ENCODE measurements at places on chromosomes 16 and 17.

- no peak for DNase-seq
Measured at GRCh38 chr16:85778873-85779272, 20.5 kb downstream of the EMC8 start.

DNA sequence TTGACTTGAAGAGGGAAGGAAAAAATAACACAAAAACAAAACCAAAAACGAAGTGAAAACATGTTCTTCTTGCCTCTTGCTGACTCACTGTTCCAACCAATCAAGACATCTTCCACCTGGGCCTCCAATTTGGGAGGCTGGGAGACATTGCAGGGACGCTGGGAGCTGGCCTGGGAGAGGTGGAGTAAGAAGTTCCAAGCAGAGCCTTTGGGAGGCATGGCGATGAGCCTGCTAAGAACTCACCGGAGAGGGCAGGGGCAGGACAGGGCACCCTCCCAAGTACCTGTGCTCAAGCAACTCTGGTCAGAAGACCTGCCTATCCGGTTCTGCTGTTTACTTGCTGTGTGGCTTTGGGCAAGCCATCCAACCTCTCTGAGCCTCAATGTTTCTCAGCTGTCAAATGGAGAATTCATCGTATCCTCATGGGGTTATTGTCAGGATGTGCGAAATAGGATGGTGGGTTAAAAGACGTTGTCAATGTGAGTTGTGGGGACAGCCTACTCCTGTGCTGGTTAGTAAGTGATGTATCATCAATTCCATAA is 856 bp upstream of the GLP2R start:
- no peak for DNase-seq

- DNase-seq = no peak
Measured at GRCh38 chr17:15092762-15093161, 172.4 kb downstream of the PMP22 start.

- DNase-seq = no peak
Measured at GRCh38 chr17:322006-322780, 30.4 kb downstream of the RPH3AL start.

- DNase-seq = no peak
Measured at GRCh38 chr16:51172368-51172767, 21.3 kb upstream of the SALL1 start.

DNA sequence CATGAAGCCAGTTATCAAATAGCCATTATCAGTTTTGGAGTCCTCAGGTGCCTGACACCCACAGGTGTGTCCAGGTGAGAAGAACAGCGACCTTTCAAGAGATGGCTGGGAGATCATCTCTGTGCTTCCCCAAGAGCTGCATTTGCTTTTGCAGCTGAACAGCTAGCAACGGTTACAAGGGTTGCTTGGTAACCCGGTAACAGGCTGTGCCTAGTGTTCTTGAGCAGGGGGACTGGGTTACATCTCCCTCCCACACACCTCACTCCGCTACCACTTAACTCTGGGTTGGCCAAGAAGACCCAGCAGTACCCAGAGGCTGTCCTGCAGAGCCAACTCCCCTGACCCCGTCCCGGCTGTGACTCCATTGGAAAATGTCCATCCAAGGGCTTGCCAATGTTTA is 147.0 kb downstream of the SLC39A11 start:
- no peak for DNase-seq

- no peak for DNase-seq
Measured at GRCh38 chr16:21590287-21590686, 9.1 kb upstream of the METTL9 start.

- DNase-seq = no peak
Measured at GRCh38 chr16:35908942-35909341, 2449.5 kb downstream of the TP53TG3F start.

- no peak for DNase-seq
Measured at GRCh38 chr17:81582341-81582740, 30.2 kb upstream of the FAAP100 start.

- no peak for DNase-seq
Measured at GRCh38 chr16:64440005-64440404, 681.9 kb downstream of the CDH11 start.

GRCh38 chr17:80781211-80781610 is 210.4 kb upstream of the CHMP6 start:
- no peak for DNase-seq

GRCh38 chr16:59593194-59593661 is 859.1 kb upstream of the GOT2 start:
- no peak for DNase-seq

GRCh38 chr17:30249460-30249859 is 14.0 kb upstream of the SLC6A4 start:
- no peak for DNase-seq

- DNase-seq = no peak
Measured at GRCh38 chr17:34852614-34853013, 108.6 kb downstream of the CCT6B start.

- DNase-seq = no peak
Measured at GRCh38 chr17:26774291-26775218, 519.4 kb upstream of the WSB1 start.

DNA sequence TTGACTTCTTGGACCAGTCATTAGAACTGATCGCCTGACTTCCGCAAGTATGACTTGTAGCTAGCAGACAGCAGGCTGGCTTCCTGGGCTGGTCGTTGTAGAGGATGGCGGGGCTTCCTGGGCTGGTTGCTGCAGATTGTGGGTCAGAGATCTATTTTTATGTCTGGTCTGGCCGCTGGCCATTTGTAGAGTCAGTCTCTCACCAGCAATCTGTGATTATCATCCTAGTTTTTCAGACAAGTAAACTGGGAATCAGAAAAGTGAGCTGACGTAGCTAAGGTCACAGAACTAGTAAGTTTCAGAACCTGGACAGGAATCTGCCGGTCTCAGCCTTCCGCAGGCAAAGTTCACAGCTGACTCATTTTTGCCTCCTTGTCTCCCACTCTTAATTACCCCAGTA is 19.1 kb downstream of the GPR142 start:
- no peak for DNase-seq

DNA sequence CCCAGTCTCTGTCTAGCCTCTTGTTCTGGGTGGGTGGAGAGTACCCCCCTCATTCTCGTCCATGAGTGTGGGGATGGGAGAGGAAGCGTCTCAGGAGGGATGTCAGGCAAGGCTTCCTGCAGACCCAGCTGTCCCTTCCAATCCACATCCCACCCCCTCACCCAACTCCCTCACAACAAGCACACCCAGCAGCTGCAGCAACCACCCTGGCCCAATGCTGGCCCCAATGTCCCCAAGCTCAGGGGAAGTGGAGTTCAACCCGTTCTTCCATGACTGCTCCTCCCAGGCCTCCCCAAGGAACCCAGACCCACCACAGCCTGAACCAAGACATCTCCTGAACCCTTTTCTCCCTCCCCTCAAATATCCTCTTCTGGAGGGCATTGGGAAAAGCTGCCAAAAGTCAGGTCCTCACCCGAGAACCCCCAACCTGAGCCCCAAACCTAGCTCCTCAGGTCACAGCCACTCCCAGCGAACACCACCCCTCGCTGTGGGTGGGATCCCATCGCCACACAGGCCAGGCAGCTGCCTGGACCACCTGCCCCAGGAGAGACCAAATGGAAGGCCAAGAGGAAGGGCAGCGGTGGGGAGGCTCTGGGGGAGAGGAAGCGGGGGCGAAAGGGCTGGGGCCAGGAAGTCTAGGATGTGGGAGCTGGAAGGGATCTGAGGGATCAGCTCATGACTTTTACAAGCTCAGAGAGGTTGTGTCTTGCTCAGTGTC is 47.6 kb downstream of the FZD2 start:
- no peak for DNase-seq

DNA sequence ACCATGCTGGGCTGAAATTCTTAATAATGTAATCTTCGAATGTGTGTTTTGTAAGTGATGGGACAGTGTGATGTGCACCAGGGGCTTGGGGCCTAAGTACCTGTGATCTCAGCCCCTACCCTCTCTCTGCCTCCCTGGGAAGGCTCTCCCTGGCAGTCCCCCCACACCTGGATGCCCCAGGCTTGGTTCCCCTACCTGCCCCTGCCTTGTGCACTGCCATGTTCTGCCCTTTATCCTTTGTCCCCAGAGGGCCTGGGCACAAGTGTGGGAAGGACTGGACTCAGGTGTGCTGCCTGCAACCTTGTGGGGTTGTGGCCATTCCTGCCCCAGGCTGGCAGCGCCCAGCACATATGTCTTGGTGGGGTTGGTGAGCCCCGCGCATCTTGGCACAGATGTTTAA is 55.4 kb upstream of the CREBBP start:
- DNase-seq = no peak

DNA sequence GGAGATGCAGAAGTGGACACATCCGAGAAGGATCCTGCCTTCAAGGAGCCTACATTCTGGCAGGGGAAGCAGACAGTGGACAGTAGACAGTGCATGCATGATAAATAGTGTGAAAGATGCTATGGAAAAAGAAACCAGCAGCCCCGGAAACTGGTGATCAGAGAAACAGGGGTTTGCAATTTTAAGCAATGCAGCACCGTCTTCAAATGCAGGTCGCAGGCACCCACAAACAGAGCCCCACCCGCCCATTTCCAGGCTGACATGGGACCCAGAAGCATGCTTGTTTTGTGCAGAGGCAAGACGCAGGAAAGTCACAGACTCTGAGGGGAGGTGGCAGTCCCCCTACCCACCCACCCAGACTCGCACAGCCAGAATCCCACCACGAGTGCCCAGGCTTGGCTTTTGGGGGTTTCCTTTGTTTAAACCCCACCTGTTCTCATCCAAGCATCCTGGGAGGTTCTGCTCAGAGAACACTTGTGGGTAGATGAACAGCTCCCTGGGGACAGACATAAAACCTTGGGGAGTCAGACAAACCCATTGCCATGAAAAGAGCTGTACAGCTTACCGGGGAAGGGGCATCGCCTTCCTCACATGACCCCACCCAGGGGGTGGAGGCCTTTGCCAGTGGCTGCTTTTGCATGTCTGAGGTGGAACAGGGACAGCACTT is 114.3 kb downstream of the MGAT5B start:
- DNase-seq = no peak

- no peak for DNase-seq
Measured at GRCh38 chr17:62614142-62614541, 13.3 kb upstream of the MRC2 start.

GRCh38 chr16:11370084-11370931 is 25.0 kb downstream of the RMI2 start:
- DNase-seq = no peak

DNA sequence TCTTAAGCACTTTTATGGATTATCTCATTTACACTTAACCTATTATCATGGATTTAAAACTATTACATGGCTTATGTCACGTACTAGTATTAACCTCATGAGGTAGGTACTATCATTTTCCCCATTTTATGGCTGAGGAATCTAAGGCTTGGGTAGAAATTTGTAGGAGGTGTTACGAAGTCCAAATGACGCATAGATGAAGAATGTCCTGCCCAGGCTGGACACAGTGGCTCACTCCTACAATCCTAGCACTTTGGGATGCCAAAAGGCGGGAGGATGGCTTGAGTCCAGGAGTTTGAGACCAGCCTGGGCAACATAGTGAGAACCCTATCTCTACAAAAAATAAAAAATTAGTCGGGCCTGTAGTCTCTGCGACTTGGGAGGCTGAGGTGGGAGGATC is 4.8 kb upstream of the C1QL1 start:
- no peak for DNase-seq

DNA sequence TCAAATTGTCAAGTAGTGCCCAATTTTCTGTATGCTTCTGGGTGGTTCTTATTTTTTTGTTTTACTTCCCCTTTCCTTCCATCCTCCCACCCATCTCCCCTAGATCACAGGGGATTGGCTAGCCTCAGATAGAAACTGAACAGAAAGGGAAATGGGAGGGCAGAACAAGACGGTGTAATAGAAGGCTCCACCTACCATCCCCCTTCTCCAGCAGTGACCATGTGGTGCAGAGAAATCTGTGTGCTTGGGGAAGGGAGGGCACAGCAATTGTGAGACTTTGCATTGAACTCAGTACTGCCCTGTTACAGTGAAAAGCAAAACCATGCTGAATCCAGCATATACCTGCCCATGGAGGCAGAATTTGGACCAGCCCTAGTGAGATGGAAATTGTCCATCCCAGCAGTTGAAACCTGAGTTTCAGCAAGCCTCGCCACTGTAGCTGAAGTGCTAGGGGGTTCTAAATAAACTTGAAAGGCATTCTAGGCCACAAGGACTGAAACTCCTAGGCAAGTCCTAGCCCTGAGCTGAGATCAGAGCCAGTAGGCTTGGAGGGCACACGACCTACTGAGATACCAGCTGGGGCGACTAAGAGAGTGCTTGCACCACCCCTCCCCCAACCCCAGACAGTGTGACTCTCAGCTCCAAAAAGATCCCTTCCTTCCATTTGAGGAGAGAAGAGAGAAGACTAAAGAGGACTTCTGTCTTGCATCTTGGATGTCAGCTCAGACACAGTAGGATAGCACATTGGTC is 5.2 kb downstream of the SLFN11 start:
- DNase-seq = no peak

- no peak for DNase-seq
Measured at GRCh38 chr16:87240211-87241136, 76.7 kb downstream of the C16orf95 start.

DNA sequence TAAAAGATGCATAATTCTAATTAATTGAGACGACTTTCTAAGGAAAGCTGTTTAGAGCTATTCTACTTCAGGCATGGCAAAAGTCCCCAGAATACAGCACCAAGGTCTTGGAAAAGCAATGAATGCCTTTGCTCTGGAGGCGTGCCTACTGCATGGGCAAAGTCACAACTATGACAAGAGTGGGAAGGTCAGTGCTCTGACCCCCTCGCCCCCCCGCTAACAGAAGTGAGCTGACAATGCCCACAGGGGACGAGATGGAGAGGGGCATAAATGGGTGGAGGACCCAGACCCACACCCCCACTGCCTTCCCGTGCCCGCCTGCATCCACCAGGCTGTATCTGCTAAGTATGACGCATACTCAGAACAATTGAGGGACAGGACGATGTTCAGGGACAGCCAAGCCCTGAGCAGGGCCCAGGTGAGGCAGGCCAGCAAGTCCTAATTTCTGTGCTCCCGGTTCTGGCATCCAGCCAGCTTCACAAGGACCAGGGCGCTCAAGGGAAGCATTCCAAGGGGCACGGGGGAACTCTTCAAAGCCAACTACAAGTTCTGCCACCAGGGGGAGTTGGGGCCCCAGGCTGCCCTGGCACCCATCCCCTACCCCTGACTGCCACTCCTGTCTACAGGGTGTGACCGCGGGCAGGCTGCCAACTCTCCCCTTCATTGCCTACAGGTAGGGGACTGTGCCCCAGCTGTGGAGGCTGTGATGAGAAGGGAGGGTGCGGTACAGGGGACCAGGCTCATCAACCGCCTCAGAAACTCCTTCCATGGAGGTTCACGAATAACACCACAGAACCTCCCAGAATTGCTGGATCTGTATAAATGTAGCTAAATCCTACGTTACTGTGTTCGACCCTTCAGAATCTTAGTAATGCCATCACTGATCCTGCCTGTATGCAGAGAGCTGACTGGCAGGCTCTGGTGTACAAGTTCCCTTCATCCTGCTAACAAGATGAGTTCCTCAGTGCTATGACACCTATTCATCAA is 20.8 kb downstream of the NPRL3 start:
- no peak for DNase-seq

- DNase-seq = no peak
Measured at GRCh38 chr16:5633845-5634440, 536.3 kb upstream of the EEF2KMT start.

Measured in caudate nucleus (tissue), 63 donors.